ENCODE measurements at places on chromosomes 1 and 21.

DNA sequence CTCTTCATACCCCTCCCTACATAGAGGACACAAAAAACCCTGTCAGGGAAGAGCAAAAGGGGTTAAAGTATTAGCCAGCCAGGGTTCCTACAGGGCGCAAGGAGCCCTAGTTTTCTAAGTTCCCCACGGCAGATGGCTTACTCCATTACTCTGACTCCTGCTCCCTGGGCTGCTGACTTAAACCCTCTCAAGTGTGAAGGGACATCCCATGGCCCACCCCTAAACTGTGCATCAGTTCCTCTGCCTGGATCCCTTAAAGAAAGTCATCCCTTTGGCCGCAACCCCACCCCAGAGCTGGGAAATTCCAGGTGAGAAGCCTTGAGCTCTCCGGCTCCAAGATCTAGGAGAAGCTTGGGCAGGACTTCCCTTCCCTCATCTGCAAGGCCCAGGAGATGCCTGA is 236.0 kb downstream of the TOMM20 start:
- no peak for DNase-seq

GRCh38 chr1:87291107-87291506 is 37.6 kb upstream of the LMO4 start:
- peak; percentile 54 for DNase-seq

DNA sequence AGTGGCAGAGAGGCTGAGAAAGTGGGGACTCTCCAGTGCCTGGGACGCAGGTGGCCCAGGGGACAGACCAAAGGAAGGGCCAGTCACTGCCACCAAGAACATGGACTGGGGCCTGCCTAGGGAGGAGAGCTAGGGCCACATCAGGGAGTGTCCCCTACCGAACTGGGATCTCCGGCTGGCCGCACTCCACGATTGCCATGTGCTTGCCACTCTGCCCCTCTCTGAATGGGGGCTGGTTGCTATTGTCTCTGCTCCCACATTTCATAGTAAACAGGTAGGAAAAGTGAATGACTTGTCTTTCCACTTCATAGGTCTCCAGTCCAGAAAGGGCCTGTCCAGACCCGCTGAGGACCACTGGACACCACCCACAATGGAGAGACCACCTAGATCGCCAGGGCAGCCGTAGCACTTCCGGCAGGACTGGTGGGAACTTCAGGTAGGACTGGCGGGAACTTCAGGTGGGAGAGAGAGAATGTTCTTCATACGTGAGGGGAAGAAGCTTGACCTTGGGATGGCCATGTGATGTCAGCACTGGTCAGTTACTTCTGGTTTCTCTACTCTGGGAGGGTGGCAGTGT is 55.2 kb upstream of the PDE9A start:
- DNase-seq = no peak

DNA sequence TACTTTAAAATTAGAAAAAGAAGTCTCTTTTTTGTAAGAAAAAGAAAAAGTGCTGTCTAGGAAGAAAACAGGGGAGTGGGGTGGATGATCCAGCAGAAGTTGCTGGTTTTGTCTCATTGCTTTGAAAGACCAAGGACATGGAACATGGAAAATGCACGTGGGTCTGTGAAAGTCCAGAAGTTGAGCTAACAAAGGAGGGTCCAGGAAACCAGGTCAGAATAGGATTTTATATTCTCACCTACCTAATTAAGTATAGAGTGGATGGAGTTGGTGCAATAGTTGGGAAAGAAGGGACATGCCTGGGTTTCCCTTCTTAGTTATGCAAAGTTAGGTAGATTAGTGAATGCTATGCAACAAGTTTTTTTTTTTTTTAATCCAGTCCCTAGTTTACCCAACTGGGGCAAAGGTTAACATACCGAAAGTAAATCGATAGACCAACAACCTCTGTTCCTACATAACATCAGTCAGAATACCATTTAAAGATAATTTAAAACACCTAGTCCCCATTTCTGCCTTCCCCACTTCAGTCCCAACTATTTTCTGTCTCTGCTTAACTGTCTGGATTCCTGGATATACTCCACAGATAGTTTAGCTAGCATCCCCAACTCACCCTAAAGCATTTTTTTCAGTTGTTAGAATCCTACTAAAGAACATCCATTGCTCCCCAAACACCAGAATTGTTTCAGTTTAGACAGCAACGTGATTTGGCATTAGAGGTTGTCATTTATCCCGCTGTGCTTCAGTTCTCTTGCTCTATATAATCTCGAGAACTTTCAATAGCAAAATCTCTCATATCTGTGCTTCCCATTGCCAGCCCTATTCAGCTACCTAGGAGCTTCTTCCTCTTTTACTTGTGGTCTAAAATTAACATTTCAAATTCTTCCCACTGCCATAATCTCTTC is 105.7 kb upstream of the PLPPR5 start:
- no peak for DNase-seq

DNA sequence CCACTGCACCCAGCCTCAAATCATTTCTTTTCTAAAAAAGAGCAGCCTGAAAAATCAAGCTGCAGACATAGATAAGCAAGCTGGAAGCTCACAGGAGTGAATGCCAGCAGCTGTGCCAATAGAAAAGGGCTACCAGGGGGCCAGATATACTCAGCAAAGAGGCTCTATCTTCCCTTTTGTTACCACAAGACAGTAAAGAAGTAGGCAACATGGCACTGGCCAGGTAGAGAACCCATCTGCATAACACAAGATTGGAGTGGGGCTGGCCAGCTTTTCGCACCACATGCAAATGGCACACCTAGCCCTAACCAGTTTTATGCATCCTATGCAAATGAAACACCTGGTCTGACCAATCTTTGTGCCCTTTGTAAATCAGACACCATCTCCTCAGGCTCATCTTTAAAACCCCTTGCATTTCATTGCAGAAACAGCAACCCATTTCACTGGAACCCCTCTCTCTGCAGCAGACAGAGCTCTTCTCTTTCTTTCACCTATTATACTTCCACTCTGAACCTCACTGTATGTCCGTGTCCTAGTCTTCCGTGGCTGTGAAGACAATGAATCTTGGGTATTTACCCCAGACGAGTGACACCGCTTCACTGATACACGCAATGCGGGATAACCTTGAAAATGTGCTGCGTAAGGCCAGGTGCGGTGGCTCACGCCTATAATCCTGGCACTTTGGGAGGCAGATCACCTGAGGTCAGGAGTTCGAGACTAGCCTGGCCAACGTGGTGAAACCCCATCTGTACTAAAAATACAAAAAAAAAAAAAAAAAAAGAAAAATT is 15.1 kb downstream of the CASP9 start:
- no peak for DNase-seq

DNA sequence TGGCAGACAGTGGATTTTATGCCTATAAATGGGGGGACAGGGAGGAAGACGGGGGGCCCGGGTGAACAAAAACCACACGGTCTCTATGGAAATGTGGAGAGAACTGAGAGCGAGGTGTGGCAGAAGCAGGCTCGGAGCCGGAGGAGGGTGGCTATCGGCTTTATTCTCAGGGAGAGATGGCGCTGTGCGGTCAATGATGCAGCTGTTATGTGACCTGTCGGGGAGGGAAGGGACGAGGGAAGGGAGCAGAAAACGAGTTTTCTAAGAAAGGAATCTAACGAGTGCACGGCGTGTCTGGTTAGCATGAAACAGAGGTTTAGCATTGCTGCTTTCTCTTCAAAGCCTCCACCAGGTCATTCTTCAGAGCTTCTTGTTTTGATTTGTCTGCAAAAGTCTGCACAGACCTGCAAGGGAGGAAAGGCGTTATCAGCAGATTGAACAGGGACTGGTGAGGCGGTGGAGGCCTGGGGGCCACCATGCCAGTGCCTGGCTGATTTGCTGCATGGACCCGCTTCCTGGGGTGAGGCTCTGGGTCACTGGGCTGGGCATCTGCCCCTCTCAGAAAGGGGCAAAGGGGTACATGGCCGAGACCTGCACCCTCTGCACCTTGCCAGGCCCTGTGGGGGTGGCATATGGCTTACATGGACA is 27.2 kb downstream of the SLC66A1 start:
- DNase-seq = no peak

- no peak for DNase-seq
These were observed 943 bp downstream of the ERRFI1 start for GRCh38 chr1:8025061-8025670.

- DNase-seq = no peak
These were observed 31.4 kb upstream of the SLAMF9 start for GRCh38 chr1:159985473-159985872.

DNA sequence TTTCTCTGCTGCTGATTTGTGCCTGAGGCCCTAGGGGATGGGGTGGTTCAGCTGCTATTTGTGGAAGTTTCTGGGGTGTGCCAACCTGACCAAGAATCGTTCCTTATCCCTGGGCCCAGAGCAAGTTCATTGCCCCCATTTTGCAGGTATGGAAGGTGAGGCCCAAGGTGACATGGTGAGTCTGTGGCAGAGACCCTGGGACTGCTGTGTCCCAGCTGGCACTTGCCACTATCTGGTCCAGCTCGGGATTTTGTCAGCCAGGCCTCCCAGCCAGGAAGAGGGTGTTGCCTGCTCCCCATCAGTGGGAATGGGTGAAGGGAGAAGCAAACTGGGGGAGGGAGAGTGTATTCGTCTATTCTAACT is 18.9 kb upstream of the LRP8 start:
- DNase-seq = no peak

- no peak for DNase-seq
These were observed 210.8 kb upstream of the PROX1 start for GRCh38 chr1:213776969-213777368.

GRCh38 chr21:36265431-36265830 is 54.6 kb upstream of the MORC3 start:
- no peak for DNase-seq

DNA sequence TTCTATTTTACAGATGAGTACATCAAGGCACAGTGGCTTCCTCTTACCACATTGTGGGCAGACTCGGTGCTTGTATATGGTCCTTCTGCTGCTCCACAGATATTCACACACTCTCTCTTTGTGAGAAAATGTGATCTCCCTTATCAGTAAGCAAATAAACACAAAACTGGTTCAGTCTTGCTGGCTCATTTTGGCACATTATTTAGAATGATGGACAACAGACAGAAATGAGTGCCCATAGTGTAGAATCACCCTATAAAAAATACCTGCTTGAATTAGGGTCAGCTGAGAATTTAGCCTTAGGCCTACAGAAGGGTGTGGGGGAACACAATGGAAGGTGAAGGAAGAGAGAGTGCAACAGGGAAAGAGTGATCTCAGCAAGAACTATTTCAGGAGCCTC is 423.1 kb downstream of the HLX start:
- DNase-seq = no peak

GRCh38 chr1:217392441-217392840 is 238.4 kb downstream of the GPATCH2 start:
- no peak for DNase-seq

- DNase-seq = no peak
These were observed 14.4 kb upstream of the CAMTA1 start for GRCh38 chr1:6770751-6771440.

- no peak for DNase-seq
These were observed 83.7 kb upstream of the BCL10 start for GRCh38 chr1:85359874-85360721.

DNA sequence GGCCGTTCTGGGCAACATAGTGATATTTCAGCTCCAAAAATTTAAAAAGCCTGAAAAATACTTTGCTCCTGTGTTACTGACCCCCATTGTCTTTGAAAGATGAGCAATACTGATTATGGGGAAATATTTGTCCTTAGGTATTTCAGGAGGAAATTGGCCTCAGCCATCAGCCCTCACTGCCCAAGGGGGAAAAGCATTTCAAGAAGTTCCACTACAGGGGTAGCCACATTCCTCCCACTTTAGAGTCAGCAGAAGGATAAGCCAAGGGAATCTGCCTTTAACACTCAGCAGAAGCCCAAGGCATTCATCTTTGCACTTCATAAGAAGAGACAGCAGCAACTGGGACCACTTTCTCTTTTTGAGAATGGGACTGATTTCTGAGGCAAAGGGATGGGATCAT is 40.5 kb upstream of the ZNF326 start:
- no peak for DNase-seq

GRCh38 chr1:185593271-185593670 is 140.9 kb upstream of the HMCN1 start:
- DNase-seq = no peak

GRCh38 chr1:53082826-53083455 is 20.9 kb downstream of the PODN start:
- DNase-seq = no peak

- DNase-seq = no peak
These were observed 16.2 kb downstream of the PLXNA2 start for GRCh38 chr1:208228026-208228425.

DNA sequence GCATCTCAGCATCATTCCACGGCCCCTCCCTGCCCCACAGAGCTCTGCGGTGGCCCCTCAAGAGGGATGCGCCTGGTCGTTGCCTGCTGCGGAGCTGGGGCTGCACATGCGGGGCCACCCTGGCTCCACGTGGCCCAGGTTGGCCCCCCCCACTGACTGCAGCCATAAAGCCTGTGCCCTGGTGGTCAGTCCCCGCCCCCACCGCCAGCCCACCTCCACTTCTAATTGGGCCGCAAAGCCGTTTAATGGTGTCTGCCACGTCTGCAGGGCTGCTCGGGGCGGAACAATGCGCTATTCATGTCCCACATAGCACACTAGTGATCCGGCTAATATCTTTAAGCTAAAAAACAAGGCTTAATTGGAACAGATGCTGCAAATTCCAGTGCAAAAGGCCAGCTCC is 33.5 kb upstream of the ACTRT2 start:
- no peak for DNase-seq

DNA sequence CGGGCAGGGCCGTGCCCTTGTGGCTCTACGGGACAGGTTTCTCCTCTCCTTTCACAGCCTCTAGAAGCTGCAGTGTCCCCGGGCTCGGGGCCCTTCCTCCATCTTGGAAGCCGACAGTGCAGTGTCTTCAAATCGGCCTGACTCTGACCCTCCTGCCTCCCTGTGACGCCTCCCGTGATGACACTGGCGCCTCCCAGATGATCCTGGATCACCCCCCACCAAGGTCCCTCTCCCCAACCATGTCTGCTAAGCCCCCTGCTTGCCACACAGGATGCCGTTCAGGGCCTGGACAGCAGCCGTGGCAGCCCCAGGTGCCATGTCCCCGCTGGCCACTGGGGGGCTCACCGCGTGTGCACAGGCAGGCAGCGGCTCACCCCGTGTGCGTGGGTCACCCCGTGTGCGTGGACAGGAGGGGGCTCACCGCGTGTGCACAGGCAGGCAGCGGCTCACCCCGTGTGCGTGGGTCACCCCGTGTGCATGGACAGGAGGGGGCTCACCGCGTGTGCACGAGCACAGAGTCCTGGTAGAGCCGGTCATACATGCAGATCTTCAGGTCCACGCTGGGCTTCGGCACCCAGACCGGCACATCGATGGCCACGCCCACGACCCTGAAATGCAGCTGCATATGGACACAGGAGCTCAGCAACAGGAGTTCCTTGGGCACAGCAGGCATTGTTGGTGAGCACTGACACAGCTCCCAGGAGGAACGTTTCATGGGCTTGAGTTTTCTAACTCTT is 24.9 kb upstream of the TMEM52 start:
- no peak for DNase-seq

GRCh38 chr21:41361786-41362604 is at the start of gene MX2:
TSS of gene MX2 (plus strand) at chr21:41362027. CDS start at chr21:41376907, 14,880 bp downstream.
- DNase-seq = peak; percentile 45
